ENCODE measurements at places on chromosomes 11 and 22. TPM values are rescaled to one million over a fixed set of nuclear protein-coding genes. Genes with fewer than 3 reads are reported as not detected.

- DNase-seq = no peak
- H3K27me3 ChIP-seq = no peaks in the 10 kb centered on the region
- no peak overlapping the region for H3K4me3 ChIP-seq
- H3K27ac ChIP-seq = no peak overlapping the region
Measured at GRCh38 chr11:75077316-75077715, 19.4 kb downstream of the OR2AT4 start.

- H3K4me1 ChIP-seq = no peaks in the 10 kb centered on the region
- H3K27ac ChIP-seq = no peak overlapping the region
- no peak for DNase-seq
- no peaks in the 10 kb centered on the region for H3K36me3 ChIP-seq
Measured at GRCh38 chr22:26700886-26701285, 43.5 kb downstream of the MIAT start.

DNA sequence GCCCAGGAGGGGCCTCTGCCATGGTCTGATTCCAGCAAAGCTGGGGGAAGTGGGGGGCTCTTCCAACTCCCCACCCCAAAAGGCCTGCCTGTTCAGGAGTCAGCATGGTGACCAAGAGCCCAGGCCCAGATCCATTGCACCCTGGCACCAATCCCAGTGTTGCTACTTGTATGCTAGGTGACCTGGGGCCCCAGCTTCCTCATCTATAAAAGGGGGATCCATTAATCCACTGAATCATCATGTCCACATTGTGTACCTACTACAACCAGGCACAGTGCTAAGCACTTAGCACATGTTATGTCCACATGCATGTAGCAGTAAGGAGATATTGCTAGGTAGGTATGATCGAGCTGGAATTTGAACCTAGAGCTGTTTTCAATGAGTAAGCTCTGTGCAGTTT is 2.0 kb downstream of the SYT12 start:
- DNase-seq = no peak
- H3K27me3 ChIP-seq = peaks cover 29% of the 10 kb centered on the region
- H3K4me3 ChIP-seq = no peak overlapping the region
- no peak overlapping the region for H3K27ac ChIP-seq
- H3K4me1 ChIP-seq = peaks cover 2% of the 10 kb centered on the region

CTSW gene
- not detected for total RNA-seq

ZDHHC13 gene
- total RNA-seq = 21.4 TPM

- no peak for DNase-seq
- H3K27ac ChIP-seq = no peak overlapping the region
- H3K27me3 ChIP-seq = no peaks in the 10 kb centered on the region
Measured at GRCh38 chr11:99708928-99709672, 688.4 kb downstream of the CNTN5 start.

SCGB1C1 gene
- total RNA-seq = not detected

DNA sequence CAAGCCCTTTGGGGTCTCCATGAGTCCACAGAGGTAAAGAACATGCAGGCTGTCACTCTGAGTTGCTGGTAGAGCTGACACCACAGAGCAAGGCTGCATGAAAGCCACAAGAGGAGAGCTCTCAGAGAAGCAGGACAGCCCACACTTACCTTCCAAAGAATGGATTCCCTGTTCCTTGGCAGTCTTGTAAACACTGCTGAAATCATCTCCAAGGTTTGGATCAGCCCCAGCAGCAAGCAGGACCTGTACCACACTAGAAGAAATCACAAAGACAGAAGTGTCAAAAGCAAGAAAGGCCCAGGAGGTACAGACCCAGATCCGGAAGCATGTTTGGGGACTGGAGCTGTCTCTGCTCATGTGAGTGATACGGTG is 54.2 kb downstream of the CLPB start:
- H3K4me3 ChIP-seq = no peak overlapping the region
- no peaks in the 10 kb centered on the region for H3K4me1 ChIP-seq
- H3K27me3 ChIP-seq = no peaks in the 10 kb centered on the region
- no peak overlapping the region for H3K27ac ChIP-seq
- DNase-seq = no peak

DNA sequence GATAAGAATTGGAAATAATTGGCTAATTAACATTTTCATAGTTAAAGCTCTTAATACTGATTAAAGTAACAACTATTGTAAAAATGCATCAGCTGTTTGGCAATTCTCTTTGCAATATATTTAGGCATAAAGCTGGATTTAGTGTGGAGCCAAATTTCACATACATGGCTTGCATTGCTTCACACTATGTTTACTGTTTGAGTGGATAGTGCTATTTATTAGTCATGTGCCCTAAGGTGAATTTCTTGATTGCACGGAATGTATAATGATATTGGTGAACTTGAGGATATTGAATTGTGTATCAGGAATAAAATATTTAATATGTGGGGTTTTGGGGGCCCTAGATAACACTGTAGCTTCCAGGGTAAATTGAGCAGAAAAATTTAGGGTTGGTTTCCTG is 100.9 kb downstream of the AASDHPPT start:
- H3K4me3 ChIP-seq = no peak overlapping the region
- no peak overlapping the region for H3K27ac ChIP-seq
- no peak for DNase-seq
- no peaks in the 10 kb centered on the region for H3K36me3 ChIP-seq
- H3K4me1 ChIP-seq = no peaks in the 10 kb centered on the region

ESAM gene
- total RNA-seq = not detected

All from H1 (cell line).